HFFc6 (cell line): ENCODE measurements at places on chromosomes 5 and 9. TPM values are rescaled to one million over a fixed set of nuclear protein-coding genes. Genes with fewer than 3 reads are reported as not detected.

GRCh38 chr9:20620650-20621470 is 1.4 kb downstream of the MLLT3 start:
- no peak for DNase-seq
- peak overlapping the region; percentile 98 for H3K4me3 ChIP-seq
- peak overlapping the region; percentile 91 for H3K27ac ChIP-seq
- peaks cover 60% of the 10 kb centered on the region for H3K4me1 ChIP-seq
- peaks cover 1% of the 10 kb centered on the region; the same call in 1 of the 2 replicates for H3K27me3 ChIP-seq

DNA sequence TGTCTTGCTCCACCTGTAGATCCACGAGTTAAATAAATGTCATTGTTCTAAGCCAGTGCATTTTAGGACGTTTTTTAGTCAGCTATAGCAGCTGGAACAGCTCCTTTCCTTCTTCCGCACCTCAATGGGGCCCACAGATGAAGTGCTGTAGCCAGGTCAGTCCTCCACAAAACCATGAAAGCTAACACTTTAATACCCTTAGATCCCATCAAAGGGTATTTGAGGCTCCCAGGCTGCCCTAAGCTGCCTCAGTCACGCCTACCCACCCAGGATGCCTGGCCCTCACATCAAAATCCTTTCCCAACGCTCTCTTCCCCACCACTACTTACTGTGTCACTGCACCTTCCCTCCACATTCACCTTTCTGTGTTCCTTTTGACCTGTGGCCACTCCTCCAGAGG is 44.1 kb upstream of the ACO1 start:
- 0 out of 2 replicates have a peak, but pooled peaks cover 6% of the 10 kb centered on the region for H3K4me1 ChIP-seq
- no peaks in the 10 kb centered on the region for H3K36me3 ChIP-seq
- no peak overlapping the region for H3K4me3 ChIP-seq
- no peak overlapping the region for H3K27ac ChIP-seq
- DNase-seq, result no peak

- no peak overlapping the region for H3K4me3 ChIP-seq
- no peak for DNase-seq
- no peaks in the 10 kb centered on the region for H3K36me3 ChIP-seq
- H3K27ac ChIP-seq, result no peak overlapping the region
Observed at GRCh38 chr5:126003309-126003708, 419.9 kb upstream of the GRAMD2B start.

DNA sequence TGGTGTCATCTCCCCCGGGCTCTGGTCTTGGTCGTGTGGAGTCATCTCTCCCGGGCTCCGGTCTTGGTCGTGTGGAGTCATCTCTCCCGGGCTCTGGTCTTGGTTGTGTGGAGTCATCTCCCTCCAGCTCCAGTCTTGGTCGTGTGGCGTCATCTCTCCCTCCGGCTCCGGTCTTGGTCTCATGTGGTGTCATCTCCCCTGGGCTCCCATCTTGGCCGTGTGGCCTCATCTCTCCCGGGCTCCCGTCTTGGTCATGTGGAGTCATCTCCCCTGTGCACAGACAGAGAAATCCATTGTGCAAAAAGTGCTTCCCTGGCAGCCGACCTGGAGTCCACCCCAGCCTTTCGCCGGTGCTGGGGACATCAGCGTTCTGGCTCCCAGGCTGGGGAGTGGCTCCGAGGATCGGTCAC is 91.1 kb upstream of the CACNA1B start:
- H3K27ac ChIP-seq, result peak overlapping the region; percentile 76
- H3K27me3 ChIP-seq, result peaks cover 4% of the 10 kb centered on the region
- peaks cover 23% of the 10 kb centered on the region for H3K36me3 ChIP-seq
- H3K4me3 ChIP-seq, result peak overlapping the region; percentile 23; the same call in 1 of the 2 replicates
- peaks cover 28% of the 10 kb centered on the region for H3K4me1 ChIP-seq

ARHGEF39 gene
- total RNA-seq, result 1.1 to 2.6 TPM (median 2.4 TPM) in 3 replicates

- peaks cover 40% of the 10 kb centered on the region for H3K4me1 ChIP-seq
- H3K4me3 ChIP-seq, result no peak overlapping the region
- H3K27me3 ChIP-seq, result no peaks in the 10 kb centered on the region
- no peak for DNase-seq
Observed at GRCh38 chr5:39273314-39273954, 54.1 kb upstream of the FYB1 start.

SETX gene
- total RNA-seq, result 15.8 to 17.4 TPM (median 17.3 TPM) in 3 replicates

ADAMTS12 gene
- 44.7 to 48.1 TPM (median 47.4 TPM) in 3 replicates for total RNA-seq

GRCh38 chr9:83313781-83314180 is 224.4 kb downstream of the FRMD3 start:
- H3K27me3 ChIP-seq, result peaks cover 2% of the 10 kb centered on the region; the same call in 1 of the 2 replicates
- peaks cover 4% of the 10 kb centered on the region; the same call in 1 of the 2 replicates for H3K36me3 ChIP-seq
- DNase-seq, result no peak

SH2D3C gene
- total RNA-seq, result not detected in 2 replicates

DNA sequence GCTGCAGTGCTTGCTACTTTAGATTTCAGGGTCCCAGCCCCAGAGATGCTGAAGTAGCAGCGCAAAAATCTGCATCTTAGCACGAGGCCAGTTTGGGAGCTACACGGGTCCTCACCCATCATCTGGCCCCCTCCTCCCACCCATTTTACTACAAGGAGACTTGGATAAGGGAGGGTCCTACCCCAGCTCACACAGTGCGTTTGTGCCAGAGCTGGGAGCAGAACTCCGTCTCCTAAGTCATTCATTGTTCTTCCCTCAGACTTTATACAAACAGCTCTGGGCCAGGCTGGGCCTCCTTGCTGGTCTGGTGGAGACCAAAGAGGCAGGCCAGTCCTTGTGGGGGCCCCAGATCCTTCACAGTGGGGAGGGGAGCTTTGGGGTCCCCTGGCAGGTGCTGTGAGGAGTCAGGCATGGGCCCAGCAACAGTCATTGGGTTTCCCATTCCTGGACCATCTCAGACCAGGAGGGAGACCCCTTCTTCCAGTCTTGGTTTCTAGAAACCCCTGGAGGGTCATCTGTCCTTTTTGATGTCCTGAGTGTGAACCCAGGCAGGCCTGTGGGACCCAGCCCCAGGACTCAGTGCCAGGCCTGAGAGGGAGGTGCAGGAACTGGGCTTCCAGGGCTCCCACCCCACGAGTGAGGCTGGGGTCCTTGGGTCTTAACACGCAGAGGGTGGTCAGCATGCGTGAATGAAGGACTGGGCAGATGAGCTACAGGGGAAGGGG is 2.3 kb upstream of the IL17B start:
- H3K4me3 ChIP-seq, result no peak overlapping the region
- H3K27me3 ChIP-seq, result peaks cover 3% of the 10 kb centered on the region
- no peak overlapping the region for H3K27ac ChIP-seq

DNA sequence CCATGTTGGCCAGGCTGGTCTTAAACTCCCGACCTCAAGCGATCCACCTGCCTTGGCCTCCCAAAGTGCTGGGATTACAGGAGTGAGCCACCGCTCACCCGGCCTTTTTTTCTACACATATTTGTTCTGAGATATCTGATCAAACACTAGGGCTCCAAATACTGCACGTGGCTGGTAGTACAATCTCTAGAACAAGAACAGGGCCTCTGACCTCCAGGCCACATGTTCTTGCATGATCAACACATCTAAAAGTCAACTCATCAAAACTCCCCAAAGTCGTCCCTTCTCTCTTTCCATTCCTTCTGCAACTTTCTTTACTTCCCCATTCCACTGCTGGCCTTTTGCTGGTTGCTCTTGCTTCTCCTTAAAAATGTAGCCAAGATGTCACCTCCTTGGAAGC is 113.3 kb upstream of the LHFPL2 start:
- DNase-seq, result no peak
- H3K4me1 ChIP-seq, result peaks cover 20% of the 10 kb centered on the region
- no peak overlapping the region for H3K4me3 ChIP-seq
- H3K27ac ChIP-seq, result no peak overlapping the region
- peaks cover 11% of the 10 kb centered on the region for H3K36me3 ChIP-seq
- peaks cover 50% of the 10 kb centered on the region for H3K27me3 ChIP-seq

DNA sequence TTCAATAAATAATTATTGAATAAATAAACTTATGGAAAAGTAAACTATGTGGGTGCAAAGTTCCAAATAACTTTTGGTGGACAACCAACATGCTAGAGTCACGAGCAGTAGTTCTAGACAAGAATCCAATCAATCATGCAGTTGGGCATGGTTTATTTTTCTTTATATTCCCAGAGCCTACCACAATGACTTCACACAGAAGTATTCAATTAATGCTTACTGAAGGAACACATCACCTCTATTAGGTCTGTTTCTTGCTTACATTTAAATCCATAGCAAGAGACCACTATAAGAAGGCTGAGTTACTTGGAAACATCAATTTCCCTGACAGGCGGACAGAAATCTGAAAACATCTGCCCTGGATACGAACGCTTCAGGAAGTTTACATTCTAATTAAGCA is 214.2 kb downstream of the TMEM232 start:
- no peak overlapping the region for H3K27ac ChIP-seq
- no peaks in the 10 kb centered on the region for H3K27me3 ChIP-seq
- H3K4me1 ChIP-seq, result no peaks in the 10 kb centered on the region
- no peak for DNase-seq
- no peaks in the 10 kb centered on the region for H3K36me3 ChIP-seq

FAT2 gene
- not detected in 3 replicates for total RNA-seq

- H3K27me3 ChIP-seq, result no peaks in the 10 kb centered on the region; the same call in 1 of the 2 replicates
- peaks cover 6% of the 10 kb centered on the region; the same call in 1 of the 2 replicates for H3K4me1 ChIP-seq
- H3K36me3 ChIP-seq, result peaks cover under 1% of the 10 kb centered on the region; the same call in 1 of the 2 replicates
Observed at GRCh38 chr5:132480042-132480441, 10.5 kb downstream of the IRF1 start.

- peaks cover 12% of the 10 kb centered on the region for H3K27me3 ChIP-seq
- H3K36me3 ChIP-seq, result no peaks in the 10 kb centered on the region
- DNase-seq, result no peak
- H3K27ac ChIP-seq, result no peak overlapping the region
- H3K4me3 ChIP-seq, result no peak overlapping the region
Observed at GRCh38 chr9:87609002-87609401, 111.3 kb downstream of the DAPK1 start.

GRCh38 chr9:117211280-117211679 is 203.6 kb downstream of the ASTN2 start:
- H3K36me3 ChIP-seq, result peaks cover 7% of the 10 kb centered on the region; the same call in 1 of the 2 replicates
- no peak for DNase-seq
- no peak overlapping the region for H3K4me3 ChIP-seq
- no peak overlapping the region for H3K27ac ChIP-seq

GRCh38 chr9:130298662-130299279 is 33.2 kb downstream of the HMCN2 start:
- H3K27ac ChIP-seq, result no peak overlapping the region
- no peaks in the 10 kb centered on the region for H3K36me3 ChIP-seq

DNA sequence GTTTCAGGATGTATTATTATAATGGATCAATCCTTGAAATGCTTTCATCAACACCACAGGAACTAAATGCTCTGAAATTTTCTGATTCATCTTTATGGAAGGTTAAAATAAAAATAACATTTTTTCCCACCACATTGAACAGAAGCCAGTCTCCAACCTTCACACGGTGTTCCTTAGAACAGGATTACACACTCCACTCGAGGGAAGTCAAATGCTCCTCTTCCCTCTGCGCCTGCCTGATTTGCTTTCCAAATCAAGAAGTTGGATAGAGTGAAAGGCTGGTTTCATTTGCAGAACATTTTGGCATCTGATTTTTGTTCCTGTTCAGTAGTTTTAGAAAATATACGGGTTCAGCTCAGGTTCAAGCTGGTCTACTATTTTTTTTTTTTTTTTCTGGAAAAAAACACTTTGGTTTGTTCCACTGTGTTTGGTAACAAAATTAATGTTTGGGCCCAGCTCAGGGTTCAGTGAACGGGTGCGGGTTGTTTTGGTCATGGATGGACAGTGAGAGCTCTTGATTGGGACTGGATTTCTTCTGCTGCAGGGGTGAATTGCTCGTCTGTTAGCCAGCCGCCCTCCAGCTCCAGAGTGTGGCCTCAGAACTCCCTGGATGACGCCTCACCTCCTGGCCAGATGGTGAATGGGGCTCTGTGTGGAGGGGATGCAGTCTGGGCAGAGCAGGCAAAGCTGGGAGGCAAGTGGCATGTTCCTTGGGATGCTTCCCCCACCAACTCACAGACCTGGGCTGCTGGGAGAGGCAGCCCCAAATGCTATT is 82.4 kb upstream of the STC2 start:
- H3K4me3 ChIP-seq, result no peak overlapping the region
- peaks cover 17% of the 10 kb centered on the region for H3K27me3 ChIP-seq
- no peak for DNase-seq
- H3K27ac ChIP-seq, result no peak overlapping the region
- H3K36me3 ChIP-seq, result no peaks in the 10 kb centered on the region
